Activated T-cell treated with anti-CD3 and anti-CD28 coated beads, Interleukin-2, amount 50 U/mL, for 72 hours (primary cell): ENCODE measurements at places on chromosomes 16 and 17. TPM values are rescaled to one million over a fixed set of nuclear protein-coding genes. Genes with fewer than 3 reads are reported as not detected.

DNA sequence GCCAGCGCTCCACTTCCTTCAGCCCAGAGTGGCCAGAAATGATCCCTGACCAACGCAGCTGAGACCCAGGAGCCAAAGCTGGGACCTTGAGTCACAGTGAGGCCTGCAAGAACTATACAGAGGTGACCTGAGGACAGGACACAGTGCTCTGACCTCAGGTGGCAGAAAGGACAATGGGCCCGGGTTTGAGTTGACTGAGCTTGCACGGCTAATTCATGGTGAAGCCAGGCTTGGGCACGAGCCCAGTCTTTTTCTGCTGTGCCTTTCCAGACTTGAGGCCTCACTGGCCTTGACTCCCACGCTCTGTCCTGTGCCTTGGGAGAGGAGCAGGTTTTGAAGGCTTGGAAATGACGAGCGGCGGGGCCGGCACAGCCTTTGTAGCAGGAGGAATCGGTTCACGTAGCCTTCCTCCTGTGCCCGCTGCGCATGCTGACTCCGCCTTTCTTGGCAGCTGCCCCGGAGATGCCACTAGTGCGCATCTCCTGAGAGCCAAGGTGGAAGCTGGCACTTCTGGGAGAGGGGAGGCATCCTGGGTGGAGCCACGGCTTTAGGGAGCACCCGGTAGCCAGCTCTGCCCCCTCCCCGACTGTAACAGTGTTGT lies 34.9 kb downstream of the NDEL1 start:
- no peak for DNase-seq

The TBC1D26 gene
- total RNA-seq: not detected

The PRSS8 gene
- total RNA-seq: not detected

- no peak for DNase-seq
Measured at GRCh38 chr16:75081179-75081859, 35.3 kb downstream of the LDHD start.

DNA sequence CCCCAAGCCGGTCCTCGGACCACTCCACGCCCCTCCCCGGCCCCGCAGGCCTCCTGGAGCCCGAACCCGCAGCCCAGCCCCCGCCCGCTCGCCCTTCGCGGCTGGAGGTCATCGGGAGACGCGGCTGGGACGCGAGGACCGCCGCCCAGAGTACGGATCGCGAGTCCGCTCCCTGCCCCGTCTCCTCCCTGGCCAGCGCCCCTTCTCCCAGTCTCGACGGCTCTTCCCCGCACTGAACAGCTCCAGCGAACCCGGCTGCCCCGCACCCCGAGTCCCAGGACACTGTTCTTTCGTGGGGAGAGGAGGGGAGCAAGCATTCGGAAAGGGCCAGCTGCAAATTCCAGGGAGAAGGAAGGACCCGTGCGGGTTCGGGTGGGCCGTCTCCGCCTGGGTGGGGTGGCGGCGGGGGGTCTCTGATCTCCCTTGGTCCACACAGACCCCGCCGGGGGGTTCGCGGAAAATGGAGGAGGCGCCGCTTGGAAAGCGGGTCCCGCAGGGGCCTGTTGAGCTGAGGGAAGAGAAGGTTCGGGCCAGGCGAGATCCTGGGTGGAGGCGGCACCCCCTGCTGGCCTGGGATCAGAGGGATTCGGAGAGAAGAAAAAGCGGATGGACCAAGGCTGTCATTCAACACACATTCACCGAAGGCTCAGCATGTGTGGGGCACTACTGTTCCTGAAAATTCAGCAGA lies 632 bp upstream of the RTN4RL1 start:
- DNase-seq: peak; percentile 42

The ABCC12 gene
- not detected for total RNA-seq

GRCh38 chr17:7712111-7712771 lies 5.3 kb upstream of the DNAH2 start:
- no peak for DNase-seq

GRCh38 chr16:9370061-9370491 lies 278.6 kb downstream of the HAPSTR1 start:
- no peak for DNase-seq

GRCh38 chr17:77962348-77962747 lies 3.8 kb downstream of the TNRC6C start:
- DNase-seq: no peak

- no peak for DNase-seq
Measured at GRCh38 chr16:76235025-76235424, 42.2 kb upstream of the CNTNAP4 start.

DNA sequence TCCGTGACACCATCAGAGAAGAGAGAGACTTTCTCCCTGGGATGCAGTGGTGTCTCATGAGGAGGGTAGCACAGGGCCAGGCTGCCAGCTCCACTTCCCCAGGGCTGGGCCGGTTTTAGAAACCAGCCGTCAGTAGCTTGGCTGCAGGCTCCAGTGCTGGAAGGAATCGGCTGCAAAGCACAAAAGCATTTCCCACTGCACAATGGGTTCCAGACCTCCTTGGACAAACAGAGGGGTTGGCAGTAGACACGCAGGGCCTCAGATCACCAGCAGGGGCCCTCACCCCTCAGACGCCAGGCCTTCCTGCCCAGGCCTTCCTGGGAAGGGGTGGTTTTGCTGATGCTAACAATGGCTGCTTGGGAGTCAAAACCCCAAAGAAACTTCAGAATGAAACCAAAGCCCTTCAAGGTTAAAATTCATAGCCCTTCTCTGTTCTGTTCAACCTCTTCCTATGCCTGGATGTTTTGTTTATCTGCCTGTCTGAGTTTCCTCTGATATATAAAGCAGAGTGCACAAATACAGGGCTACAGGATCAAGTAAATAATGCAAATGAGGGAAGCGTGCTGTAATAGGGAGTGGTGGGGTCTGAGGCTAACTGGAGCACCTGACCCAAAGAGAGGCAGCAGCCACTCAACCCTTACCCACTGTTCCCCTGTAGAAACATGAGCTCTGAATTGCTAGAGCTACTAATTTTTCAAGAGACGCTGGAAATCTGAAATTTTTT lies 26.2 kb downstream of the TEKT5 start:
- peak; percentile 11 for DNase-seq

DNA sequence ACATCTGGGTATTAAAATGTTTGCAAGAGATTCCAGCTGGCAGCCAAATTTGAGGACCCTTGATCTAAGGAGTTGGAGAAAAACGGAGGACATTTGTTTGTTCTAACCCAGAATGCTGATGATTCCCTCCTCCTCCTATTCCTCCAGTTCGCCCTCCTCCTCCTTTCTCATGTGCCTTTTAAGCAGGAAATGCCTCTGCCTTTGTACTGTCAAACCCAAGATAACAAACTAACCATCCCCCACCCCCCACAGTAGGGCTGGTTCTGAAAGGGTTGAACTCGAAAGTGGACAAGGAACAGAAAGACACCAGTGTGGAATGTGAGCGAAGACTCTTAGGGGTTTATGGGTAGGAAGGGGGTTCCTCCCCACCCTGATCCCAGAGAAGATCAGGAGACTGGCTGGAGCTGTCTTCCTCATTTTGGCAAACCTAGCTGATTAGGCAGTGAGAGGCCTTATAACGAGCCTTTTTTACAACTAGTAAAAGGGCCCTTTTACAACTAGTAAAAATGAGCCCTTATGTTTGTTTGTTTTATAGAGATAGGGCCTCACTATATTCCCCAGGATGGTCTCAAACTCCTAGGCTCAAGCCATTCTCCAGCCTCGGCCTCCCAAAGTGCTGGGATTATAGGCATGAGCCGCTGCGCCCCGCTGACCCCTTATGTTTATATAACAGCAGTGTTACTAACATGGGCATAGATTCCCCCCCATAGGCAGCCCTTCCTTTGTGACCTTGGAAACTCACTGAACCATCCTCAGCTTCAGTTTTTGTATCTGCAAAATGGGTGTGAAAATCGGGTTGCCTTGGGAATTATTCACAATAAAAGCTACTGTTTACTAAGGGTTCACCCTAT lies 975 bp downstream of the CHD9 start:
- DNase-seq: no peak

The SEZ6L2 gene
- 0.31 TPM for total RNA-seq

GRCh38 chr17:17808706-17809432 lies 27.9 kb downstream of the SREBF1 start:
- DNase-seq: no peak

The STARD3 gene
- 65.1 TPM for total RNA-seq

DNA sequence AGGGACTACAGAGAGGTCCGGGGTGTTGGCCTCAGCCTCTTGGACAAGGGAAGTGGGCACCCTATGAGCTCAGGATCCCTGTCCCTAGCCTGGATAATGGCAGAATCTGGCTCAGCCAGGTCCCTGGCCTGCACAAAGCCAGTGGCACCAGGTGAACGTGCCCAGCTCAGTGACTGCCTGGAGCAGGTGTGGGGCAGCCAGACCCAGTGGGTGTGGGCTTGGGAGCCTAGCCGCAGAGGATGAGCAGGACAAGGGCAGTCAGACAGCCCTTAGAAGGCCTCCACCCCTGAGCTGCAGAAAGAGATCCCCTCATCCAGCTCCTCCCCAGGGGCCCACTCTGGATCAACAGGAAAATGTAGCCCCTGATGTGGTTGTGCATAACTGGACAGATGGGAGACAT lies 585.3 kb downstream of the KCNJ18 start:
- DNase-seq: no peak

The SPATA32 gene
- 1.4 TPM for total RNA-seq

The SHISA9 gene
- not detected for total RNA-seq

DNA sequence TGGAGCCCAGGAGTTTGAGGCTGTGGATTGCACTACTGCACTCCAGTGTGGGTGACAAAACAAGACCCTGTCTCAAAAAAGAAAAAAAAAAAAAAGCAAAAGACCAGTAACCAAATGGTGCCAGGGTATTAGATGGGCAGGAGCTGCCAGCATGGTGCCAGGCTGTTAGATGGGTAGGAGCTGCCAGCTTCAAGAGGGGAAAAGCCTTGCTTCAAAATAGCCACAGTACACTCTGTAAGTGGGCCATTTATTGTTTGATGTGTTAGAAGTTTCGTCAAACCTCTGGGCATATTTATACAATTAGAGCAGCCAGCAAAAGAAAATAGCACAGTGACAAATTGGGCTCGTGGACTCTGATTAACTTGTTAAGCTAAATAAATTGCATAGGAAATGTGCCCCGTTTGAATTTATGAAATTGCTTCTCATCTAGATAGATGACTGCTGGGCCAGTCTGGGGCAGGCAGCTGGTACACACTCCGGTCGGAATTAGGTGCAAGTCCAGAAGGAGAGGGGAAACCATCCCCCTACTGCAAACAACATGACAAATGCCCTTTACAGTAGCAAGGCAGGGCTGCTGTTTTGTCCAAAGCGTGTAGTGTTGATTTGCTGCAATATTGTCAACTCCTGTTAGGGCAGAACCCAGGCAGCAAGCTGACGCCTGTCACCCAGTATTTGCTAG lies 126.3 kb upstream of the IRX3 start:
- DNase-seq: no peak

DNA sequence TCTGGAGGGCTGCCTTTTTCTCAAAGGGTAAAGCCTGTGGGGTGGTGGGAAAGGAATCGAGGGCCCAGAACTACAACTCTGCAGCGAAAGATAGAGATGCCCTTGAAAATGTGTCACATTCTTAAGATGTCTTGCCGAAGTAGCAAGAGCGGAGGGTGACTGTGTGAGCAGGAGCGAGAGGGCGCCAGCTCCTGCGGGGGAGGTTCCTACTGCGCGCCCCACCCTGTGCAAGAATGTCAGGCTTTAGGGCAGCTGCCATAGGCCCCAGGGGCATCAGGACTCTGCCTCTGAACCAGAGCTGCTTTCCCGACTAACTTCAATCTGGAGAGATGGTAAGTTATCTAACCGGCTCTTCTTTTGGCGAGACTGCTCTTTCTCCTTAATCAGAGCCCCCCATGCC lies 11.8 kb upstream of the ITGAE start:
- no peak for DNase-seq

- no peak for DNase-seq
Measured at GRCh38 chr16:64370112-64370511, 751.8 kb downstream of the CDH11 start.

DNA sequence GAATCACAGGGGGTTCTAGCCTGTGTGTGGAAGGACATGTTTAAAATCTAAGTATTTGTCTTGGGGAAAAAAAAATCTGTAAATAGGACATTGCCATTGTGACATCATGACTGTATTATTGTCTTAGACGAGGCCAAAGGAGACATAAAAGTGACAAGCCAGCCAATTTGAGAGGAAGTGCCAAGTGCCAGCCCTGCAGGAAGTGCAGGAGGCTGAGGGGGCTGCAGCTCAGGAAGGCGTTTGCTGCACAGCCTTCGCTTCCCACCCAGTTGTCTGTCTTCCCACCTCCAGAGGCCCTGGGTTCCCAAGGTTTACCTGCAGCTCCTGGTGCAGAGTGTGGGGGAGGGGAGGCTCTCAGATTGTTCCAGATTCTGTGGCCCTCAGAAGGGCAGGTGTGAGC lies 1.3 kb downstream of the ADCY7 start:
- no peak for DNase-seq

DNA sequence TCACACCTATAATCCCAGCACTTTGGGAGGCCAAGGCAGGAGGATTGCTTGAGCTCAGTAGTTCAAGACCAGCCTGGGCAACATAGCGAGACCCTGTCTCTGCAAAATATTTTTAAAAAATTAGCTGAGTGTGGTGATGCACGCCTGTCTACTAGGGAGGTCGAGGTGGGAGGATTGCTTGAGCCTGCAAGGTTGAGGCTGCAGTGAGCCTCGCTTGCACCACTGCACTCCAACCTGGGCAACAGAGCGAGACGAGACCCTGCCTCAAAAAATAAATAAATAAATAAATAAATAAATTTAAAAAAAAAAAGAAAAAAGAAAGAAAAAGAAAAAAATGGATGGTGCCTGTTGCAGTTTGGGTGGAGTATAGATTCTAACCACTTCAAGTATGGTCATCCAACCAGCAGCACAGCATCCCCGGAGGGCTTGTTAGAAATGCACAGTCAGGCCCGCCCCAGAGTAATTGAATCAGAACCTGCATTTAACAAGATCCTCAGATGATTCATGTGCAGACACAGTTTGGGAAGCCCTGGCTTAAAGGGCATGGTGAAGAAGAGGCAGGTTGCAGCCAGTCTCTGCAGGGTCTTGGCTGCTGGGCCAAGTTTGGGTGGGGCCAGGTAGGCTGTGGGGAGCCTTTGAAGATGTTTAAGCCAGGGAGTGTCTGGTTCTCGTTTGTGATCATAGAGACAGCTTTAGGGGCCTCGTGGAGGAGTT lies 40.8 kb downstream of the MRC2 start:
- no peak for DNase-seq

DNA sequence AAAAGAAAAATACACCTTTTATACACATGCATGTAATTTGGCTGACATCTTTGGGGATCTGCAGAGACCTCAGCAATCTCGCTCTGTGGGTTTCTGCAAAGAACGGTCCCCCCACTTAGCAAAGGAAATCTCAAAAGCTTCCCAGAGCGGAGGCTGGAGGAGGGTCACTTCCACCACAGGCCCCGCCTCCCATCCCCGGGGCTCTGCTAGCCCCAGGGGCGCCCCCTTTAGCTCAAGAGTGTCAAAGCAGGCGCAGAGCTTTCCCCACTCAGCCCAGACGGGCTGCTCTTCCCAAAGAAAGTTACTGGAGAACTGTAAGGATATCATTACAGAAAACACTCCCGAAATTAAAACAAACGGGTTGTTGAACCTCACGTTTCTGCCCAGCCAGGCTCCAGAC lies 11.4 kb downstream of the SLC13A5 start:
- DNase-seq: peak; percentile 56

- peak; percentile 69 for DNase-seq
Measured at GRCh38 chr17:45222289-45222995, 757 bp downstream of the FMNL1 start.
